ENCODE measurements at places on chromosomes 13 and 19. TPM values are rescaled to one million over a fixed set of nuclear protein-coding genes. Genes with fewer than 3 reads are reported as not detected.

Gene AMER2
- total RNA-seq = not detected

Gene CLEC17A
- total RNA-seq = not detected

DNA sequence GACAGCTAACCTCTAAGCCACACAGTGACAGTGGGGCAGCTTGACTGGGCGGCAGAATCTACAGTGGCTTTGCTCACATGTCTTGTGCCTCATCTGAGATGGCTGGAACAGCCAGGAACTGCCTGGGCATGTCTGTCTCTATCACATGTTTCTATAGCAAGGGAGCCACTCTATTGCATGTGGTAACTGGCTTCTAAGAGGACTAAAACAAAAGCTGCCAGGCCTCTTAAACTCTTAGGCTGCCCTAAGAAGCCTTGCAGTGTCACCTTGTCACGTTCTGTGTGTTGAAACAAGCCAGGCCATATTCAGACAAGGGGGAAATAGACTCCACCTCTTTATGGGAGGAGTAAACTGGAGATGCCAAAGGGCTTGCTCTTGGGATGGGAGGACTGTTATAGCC, 122.9 kb upstream of the MAB21L1 start:
- no peak overlapping the region for H3K27ac ChIP-seq
- no peaks in the 10 kb centered on the region for H3K4me1 ChIP-seq
- DNase-seq = no peak
- H3K36me3 ChIP-seq = no peaks in the 10 kb centered on the region
- no peaks in the 10 kb centered on the region for H3K27me3 ChIP-seq

DNA sequence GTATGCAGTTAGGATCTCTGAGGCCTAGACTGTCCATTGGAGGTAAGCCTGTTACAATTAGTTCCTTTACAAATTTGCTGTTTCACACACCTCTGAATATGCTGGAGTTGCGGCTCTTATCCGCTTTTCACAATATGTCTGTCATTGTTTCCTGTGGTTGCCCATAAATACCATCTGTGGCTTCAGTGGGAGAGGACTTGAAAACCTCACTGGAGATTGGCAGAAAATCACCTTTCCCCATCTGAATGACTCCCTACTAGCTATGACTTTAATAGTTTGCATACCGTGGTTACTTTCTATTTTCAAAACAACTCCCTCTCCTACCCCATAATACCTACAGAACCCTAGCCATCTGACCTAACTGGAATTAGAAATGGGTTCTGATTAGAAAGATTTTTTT, 454.3 kb downstream of the PCDH17 start:
- H3K4me1 ChIP-seq = no peaks in the 10 kb centered on the region
- H3K4me3 ChIP-seq = no peak overlapping the region
- H3K27ac ChIP-seq = no peak overlapping the region
- H3K27me3 ChIP-seq = no peaks in the 10 kb centered on the region

GRCh38 chr13:71169180-71169579, 697.8 kb downstream of the DACH1 start:
- H3K4me1 ChIP-seq = no peaks in the 10 kb centered on the region
- H3K36me3 ChIP-seq = no peaks in the 10 kb centered on the region
- H3K4me3 ChIP-seq = no peak overlapping the region
- no peak overlapping the region for H3K27ac ChIP-seq
- DNase-seq = no peak

DNA sequence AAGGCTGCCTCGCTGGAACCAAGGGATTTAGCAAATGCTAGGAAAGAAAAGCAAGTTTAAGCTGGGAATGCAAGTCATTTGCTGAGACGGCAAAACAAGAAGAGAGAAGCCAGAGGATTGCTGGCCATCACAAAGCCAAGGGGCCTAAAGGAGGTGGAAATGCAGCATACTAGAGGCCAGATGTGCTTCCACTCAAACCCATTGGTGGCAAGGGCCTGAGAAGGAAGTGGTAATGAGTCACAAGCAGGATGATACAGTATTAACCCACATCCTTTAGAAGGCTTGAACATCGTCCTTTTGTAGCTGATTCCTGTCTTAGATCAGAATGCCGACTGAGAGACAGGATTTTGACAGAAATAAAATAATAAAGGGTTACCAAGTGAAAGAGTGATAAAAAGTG, 68.2 kb downstream of the ITGBL1 start:
- DNase-seq = peak; percentile 28
- H3K27me3 ChIP-seq = no peaks in the 10 kb centered on the region
- no peaks in the 10 kb centered on the region for H3K36me3 ChIP-seq
- no peak overlapping the region for H3K27ac ChIP-seq
- peaks cover 28% of the 10 kb centered on the region for H3K4me1 ChIP-seq

DNA sequence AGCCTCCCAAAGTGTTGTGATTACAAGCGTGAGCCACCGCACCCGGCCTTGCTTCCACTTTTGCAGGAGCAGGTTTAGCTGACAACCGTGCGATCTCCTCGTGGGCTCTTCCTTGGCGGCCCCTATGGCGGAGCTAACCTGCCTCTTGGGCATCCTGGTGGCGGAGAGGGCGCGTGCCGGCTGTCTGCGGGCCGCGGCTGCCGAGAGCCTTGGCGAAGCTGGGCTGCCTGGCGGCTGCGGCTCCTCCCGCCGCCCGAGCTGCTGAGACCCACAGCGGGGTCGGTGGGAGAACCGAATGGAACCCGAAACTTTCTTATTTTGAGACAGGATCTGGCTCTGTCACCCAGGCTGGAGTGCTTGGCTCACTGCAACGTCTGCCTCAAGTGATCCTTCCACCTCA, 55.7 kb downstream of the NLRP12 start:
- H3K36me3 ChIP-seq = no peaks in the 10 kb centered on the region
- no peaks in the 10 kb centered on the region for H3K4me1 ChIP-seq
- H3K4me3 ChIP-seq = no peak overlapping the region
- H3K27me3 ChIP-seq = no peaks in the 10 kb centered on the region

Data from CD4-positive, alpha-beta memory T cell (primary cell).